ENCODE measurements at places on chromosomes 13 and 19.
A peak's percentile ranks its signal among the peaks of the same experiment; 100 is the strongest.

GRCh38 chr13:91406619-91407018, 8.2 kb downstream of the GPC5 start:
- DNase-seq, result no peak

DNA sequence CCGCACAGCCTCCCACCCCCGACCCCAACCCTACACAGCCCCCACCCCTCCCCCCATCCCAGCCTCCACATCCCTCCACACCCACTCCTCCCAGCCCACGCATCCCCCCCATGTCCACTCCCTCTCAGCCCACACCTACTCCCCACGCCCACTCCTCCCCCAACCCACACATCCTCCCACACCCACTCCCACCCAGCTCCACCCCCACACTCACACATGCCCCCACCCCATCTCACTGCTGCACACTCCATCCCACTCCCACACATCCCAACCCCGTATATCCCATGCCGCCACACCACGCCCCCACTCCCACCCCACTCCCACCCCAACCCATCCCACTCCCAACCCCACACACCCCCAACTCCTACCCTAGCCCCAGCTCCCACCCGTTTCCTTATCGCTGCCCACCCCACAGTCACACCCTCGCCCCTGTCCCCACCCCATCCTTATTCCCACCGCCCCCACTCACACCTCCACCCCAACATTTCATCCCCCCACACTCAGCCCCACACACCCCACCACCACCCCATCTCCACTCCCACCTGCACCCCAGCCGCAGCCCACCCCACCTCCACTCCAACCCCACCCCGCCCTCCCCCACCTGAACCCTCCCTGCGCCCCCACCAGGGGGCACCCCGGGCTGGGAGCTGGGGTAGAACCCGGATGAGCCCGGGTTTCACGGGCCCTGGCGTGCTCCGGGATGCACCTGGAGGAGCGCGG, 809 bp downstream of the TDRD12 start:
- DNase-seq, result peak; percentile 71

- DNase-seq, result peak; percentile 18
Measured at GRCh38 chr13:34056733-34057258, 238.8 kb downstream of the RFC3 start.

GRCh38 chr13:43364210-43365038, 341.0 kb downstream of the DNAJC15 start:
- peak; percentile 44 for DNase-seq

DNA sequence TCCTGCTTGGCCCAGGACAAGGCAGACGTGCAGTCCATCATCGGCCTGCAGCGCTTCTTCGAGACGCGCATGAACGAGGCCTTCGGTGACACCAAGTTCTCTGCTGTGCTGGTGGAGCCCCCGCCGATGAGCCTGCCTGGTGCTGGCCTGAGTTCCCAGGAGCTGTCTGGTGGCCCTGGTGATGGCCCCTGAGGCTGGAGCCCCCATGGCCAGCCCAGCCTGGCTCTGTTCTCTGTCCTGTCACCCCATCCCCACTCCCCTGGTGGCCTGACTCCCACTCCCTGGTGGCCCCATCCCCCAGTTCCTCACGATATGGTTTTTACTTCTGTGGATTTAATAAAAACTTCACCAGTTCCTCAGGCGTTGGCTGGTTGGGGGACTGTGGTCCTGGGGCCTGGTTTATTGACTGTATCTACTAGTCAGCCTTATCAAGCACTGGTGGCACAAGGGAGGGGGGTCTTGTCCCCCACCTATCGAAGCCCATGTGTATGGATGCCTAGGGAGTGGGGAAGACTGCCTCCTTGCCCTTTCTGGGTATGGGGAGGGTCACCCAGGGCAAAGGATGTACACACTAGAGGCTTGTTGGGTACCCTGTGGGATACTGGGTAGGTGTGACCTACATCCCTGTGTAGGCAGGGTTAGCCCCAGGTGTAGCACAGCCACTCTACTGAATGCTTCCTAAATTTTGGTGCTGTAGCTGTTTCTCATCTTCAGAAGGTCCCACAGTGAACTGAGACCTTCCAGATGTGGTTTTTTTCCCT, 4.4 kb downstream of the CHMP2A start:
- DNase-seq, result peak; percentile 74

GRCh38 chr19:45469945-45470761, 2.4 kb downstream of the FOSB start:
- peak; percentile 93 for DNase-seq

GRCh38 chr13:51158880-51159518, 47.9 kb upstream of the C13orf42 start:
- DNase-seq, result no peak

DNA sequence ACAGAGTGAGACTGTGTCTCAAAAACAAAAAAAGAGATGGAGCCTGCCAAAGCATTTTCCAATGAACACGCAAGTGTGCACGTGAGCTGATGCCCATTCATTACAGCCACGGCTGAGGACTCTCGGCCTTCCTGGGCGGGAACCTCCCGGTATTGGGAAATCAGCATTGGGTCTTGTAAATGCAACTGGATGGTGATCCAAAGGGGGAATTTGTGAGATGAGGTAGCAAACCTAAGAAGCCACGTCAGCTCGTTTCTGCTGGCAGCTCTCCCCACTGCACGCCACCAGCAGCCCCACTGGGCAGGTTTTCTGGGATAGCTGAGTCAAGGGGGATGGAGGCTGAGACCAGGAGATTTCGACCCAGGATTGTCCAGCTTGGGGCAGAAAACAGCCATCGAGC, 11.5 kb downstream of the C13orf46 start:
- DNase-seq, result no peak

DNA sequence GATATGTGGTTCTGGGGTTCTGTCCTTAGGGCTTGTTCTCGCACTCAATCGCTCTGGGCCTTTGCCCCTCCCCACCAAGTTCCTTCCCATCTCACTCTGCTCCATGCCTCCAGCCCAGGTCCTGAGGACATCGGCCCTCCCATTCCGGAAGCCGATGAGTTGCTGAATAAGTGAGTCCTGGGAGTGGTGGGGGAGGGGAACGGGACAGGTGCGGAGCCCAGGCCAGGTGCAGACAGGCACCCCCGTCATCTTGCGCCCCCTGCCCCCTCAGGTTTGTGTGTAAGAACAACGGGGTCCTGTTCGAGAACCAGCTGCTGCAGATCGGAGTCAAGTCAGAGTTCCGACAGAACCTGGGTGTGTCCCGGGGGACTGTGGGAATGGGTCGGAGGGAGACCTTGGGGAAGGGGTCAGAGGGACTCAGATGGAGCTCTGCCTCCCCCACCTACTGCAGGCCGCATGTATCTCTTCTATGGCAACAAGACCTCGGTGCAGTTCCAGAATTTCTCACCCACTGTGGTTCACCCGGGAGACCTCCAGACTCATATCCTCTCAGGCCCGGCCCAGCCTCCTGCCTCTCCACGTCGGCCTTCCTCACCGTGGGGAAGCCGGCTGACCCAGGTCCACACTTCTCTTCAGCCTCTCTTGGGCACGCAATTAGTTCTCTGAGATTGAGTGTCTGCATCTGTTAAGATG, 10.1 kb downstream of the FUZ start:
- peak; percentile 63 for DNase-seq

- peak; percentile 96 for DNase-seq
Measured at GRCh38 chr19:12801466-12802266, at the start of the genes PRDX2 and THSD8. PRDX2 (minus strand) TSS chr19:12801800; CDS start chr19:12801261, 539 bp downstream. THSD8 (plus strand) TSS chr19:12802069; CDS start chr19:12802072, 3 bp downstream.

DNA sequence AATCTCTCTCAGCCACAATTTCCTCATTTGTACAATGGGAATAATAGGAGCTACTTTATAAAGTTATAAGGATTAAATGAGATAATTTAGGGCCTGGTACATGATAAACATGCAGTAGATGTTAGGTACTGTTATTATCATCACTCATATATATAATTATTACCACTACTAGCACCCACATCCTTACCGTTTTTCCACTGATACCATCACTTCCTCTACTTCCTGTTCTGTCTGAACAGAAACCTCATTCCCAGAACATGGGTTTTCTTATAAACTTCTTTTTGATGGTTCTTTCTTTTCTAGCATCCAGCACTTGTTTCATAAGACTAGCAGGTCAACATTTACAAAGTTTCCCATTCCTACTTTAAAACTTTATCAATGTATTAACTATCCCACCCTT, 6.3 kb downstream of the CDADC1 start:
- DNase-seq, result no peak

DNA sequence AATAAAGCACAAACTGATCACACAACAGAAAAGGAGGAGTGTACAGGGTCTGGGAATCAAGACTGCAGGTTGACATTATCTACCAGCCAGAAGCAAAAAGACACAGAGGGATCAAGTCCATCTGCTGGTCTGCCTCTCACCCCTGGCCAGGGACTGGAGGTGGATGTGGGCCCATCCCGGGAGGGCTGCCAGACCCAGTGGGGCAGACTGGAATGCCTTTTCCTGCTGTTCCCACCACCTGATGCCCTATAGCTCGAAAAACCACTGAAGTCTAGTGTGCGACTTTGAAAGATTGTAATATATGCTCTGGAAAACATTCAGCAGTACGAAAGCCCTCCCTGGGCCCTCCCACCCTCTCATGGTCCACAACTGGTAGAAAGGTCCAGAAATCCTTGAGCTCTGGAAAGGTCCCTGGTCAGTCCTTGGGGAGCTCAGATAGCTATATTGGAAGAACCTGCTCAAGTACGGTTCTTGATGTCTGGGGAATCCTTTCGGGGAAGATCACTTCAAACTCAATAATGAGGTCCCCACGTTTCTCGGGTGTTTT, 2.6 kb downstream of the DNAJB1 start:
- peak; percentile 36 for DNase-seq

DNA sequence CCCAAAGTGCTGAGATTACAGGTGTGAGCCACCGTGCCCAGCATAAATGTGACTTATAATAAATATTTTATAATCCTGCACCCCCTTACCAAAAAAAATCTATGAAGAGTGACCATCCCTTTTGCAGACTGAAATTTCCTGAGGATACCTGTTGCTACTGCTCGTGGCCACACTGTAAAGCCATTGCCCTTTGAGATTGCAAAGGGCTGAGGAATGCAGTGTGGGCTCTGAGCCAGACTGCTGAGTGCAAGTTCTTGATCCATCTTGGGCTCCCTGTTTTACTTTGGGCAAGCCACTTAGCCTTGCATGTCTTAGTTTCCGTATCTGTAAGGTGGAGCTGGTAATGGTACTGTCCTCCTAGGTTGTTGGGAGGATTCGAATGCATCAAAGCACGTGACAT, 23.4 kb downstream of the SIPA1L3 start:
- DNase-seq, result no peak

- no peak for DNase-seq
Measured at GRCh38 chr13:54593504-54593903, 1564.9 kb downstream of the OLFM4 start.

DNA sequence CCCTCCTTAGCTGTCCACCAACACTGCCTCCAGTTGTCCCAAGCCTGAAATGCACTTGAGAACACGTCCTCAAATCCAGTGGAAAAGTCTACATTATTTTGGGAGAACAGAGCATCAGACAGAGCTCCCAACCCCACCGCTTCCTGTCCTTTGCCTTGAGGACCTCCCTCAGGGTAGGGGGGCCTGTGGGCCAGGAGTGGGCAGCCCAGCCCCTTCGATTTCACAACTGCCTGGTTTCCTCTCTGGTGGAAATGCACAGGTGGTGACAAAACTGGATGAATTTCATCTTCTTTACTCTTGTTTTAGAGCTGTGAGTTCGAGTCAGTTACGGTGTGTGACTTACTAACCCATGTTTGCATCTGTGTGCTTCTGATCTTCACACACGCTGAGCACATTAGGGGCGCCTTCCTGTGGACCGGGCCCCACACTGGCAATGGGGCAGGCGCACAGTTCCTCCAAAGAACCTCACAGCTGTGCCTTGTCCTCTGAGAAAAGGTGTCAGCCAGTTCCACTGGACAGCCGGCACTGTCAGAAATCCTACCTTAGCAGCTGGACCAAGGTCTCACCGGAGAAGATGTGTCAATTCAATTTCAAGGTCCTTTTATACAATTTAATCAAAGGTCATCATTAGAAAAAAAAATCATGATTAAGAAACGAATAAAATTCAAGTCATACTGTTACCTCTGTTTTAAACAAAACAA, 80.2 kb downstream of the IRS2 start:
- no peak for DNase-seq

DNA sequence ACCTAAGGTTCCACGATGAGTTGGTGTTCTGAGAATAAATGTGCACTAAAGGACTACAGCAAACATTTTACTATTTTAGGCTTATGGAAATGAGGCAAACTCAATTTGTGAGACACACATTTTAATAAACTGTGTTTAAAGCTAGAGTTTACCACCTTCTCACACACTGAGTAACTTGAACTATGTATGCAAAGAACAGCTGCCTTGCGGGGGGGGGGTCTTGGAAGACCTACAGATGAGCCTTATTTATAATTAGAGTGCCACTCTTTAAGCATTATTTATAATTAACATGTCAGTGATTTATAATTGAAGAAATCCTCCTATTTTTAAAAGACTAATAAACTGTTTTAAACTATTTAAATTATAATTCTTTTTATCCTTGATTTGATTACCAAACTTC, 300.4 kb downstream of the DLEU7 start:
- DNase-seq, result no peak

DNA sequence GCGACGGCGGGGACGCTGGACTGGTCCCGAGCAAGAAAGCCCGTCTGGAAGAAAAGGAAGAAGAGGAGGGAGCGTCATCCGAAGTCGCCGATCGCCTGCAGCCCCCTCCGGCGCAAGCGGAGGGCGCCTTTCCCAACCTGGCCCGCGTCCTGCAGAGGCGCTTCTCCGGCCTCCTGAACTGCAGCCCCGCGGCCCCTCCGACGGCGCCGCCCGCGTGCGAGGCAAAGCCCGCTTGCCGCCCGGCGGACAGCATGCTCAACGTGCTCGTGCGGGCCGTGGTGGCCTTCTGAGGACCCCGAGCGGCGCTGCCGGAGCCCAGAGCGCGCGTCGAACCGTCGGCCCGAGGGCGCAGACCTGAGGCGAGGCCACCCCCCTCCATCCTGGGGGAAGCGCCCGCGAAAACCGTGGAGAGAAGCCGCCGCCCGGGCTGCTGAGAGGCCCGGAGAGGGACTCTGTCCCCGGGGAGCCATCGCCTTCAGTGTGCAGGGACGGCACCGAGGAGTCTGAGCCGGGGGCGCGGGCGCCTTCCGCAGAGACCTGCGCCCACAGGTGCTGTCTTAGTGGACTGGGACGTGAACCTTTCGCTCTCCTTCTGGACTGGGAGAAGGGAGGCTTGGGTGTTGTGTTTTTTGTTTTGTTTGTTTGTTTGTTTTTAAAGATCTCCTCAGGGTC, 3.5 kb downstream of the IER2 start:
- peak; percentile 83 for DNase-seq

- peak; percentile 97 for DNase-seq
Measured at GRCh38 chr19:47231215-47232054, 436 bp upstream of the BBC3 start.

GRCh38 chr19:2035590-2035991, 15.5 kb downstream of the MKNK2 start:
- peak; percentile 27 for DNase-seq

- peak; percentile 78 for DNase-seq
Measured at GRCh38 chr19:58394821-58395219, 636 bp upstream of the RNF225 start.

DNA sequence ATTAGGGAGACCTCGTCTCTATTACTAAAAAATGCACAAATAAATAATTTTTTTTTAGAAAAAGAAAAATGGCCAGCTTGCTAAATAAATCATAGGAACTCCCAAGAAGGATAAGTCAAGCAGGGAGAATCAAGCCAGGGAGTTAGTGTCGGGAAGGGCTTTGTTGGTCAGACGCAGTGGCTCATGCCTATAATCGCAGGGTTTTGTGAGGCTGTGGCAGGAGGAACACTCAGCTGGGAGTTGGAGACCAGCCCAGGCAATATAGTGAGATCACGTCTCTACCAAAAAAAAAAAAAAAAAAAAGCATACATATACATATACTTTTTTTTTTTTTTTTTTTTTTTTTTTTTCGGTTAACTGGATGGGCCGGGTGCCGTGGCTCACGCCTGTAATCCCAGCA, 9.0 kb downstream of the NACC1 start:
- DNase-seq, result peak; percentile 53

All from osteoblast (primary cell).